CD4-positive, CD25-positive, alpha-beta regulatory T cell (primary cell): ENCODE measurements at places on chromosomes 3 and 15. TPM values are rescaled to one million over a fixed set of nuclear protein-coding genes. Genes with fewer than 3 reads are reported as not detected.

DNA sequence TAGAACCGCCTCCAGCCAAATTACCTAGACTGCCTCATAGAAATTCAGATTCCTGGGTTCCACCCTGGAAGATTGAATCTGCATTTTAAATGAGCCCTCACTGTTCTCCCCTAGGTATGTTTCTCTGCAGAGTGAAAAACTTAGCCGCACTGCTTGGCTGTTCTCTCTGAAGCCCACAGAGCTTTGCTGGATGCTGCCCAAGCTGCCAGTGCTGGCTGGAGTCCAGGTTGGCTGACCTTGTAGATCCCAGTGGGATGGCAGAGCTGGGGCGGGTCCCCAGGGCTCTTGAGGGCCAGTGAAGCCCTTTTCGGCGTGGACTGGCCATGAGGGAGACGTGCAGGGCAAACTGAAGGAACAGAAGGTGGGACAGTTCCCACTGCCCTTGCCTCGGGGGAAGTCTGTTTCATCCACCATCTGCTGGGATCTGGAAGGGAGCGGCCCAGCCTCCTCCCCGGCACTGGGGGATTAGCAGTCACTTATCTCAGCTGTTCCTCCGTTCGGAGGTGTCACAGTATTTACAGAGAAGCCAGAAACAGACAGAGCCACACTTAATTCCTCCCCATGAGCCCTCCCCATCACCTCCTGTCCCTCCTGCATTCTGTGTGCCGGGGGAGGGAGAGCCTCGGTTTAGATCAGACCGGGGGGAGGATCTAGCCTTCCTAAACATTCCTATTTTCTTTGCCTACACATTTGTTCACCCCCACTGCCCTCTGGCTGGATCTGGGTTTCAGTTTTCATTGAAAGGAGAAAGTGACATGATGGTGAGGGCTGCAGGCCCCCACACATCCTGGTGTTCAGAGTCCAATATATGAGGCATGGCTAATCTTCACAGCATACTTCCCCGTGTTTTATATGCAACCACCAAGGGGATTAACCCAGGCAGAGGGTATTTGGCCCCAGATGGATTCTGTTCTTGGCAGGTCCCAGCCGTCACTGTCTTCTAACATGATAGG, 4.1 kb upstream of the ACTC1 start:
- no peak for DNase-seq

- no peak for DNase-seq
These were observed 18.2 kb upstream of the HRH1 start for GRCh38 chr3:11136116-11136515.

GRCh38 chr3:10306156-10306555, 13.4 kb upstream of the GHRL start:
- DNase-seq, result no peak

DNA sequence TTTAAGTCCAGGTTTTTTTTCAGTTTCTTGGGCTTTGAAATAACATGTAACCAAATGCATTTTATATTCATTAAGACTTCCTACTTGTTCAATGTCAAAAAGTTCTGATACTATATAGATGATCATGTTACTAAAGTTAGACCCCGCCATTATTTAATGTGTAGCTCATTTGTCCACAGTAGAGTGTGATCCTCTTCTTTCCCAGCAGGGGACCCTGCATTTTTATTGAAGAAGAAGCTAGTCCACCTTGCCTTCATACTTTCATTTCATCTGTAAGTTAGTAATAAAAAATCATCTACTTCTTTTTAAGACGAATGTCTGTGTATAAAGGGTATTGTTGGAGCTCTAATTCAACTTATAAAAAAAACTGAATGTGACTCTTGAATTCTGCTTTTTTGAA, 404.6 kb downstream of the SI start:
- no peak for DNase-seq

GRCh38 chr3:72232777-72233176, 447.8 kb upstream of the PROK2 start:
- DNase-seq, result no peak

DNA sequence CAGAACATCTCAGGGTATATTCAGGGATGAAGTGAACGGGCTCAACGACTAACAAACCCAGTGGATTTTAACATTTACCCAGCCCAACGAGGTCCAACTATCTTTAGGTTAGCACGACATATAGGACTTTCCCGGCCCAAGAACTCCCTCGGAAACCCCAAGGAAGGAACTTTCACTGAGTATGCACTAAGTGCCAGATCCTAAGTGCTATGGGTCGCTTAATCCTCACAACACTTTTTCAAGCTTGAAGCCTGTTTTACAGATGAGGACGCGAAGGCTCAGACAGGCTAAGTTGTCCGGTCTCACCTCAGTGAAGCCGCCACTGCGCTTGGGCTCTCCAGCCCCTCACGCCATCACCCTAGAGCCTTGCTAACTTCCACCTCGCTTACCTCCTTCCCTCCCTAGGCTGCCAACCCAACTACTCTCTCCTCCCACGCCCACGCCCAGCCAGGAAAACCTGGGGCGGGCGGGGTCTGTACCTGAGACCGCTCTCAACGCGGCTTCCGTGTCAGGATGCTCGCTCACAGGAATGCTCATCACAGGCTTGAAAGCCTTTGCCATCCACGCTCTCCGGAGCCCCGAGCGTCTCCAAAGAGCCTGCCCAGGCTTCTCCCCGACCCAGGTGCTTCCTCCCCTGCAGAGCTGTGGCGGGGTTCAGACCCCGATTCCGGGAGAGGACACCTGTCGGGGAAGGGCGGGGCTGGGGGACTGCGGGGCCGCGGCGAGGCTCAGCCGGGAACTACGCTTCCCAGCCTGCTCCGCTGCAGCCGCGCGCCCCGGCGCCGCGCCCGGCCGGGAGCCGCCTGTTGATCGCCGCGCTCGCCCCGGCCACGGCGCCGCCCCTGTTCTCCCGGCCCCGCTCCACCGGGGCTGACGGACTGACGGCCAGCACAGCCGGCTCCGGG, at the start of gene TMOD2:
Gene TMOD2, plus strand, starts transcription at position 806 of the 905 bp plus-strand sequence. CDS start 14,845 bp downstream, outside the sequence.
- peak; percentile 22 for DNase-seq

- no peak for DNase-seq
These were observed 64.2 kb upstream of the FOXP1 start for GRCh38 chr3:71647751-71648150.

GRCh38 chr3:116198087-116198486, 247.2 kb downstream of the LSAMP start:
- DNase-seq, result no peak

- no peak for DNase-seq
These were observed 140.6 kb upstream of the TMCO5A start for GRCh38 chr15:37793851-37794250.

GRCh38 chr3:195208183-195208582, 62.8 kb downstream of the XXYLT1 start:
- DNase-seq, result peak; percentile 28

DNA sequence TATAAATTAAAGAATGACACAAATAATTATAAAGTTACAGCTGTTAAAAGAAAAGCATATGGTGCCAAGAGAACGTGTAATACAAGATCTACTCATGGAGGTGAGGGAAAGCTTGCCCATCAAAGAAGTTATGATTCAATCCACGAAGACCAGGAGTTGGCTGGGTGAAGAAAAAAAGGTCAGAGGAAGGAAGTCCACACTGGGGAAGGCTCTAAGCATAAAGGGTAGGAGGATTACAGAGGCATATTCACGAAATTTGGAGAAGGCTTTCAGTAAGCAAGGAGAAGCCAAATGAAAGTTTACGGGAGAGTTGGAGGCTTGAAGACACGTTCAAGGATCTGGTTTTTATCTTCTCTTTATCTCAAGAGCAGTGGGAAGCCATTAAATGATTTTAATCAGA, 1.8 kb upstream of the TGFBR2 start:
- DNase-seq, result no peak

GRCh38 chr3:53650424-53650823, 156.0 kb downstream of the CACNA1D start:
- DNase-seq, result no peak

DNA sequence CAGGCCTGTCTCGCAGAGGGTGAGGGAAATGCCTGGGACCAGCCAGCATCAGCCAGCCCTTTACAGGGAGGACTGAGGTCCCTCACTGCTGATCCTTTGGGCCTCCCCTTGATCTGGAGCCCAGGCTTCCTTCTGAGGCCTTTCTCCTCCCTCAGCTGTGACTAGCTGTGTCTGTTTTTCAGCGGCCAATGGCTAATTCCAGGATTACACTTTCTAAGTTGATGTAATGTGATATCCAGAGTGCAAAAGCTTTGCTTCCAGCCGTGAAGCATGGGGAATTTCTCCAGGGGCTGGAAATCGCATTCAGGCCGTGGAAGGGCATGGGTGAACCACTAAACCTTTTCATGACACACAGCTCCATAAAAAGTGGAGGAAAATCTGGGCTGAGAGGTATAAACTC, 157.6 kb downstream of the SHQ1 start:
- DNase-seq, result no peak

DNA sequence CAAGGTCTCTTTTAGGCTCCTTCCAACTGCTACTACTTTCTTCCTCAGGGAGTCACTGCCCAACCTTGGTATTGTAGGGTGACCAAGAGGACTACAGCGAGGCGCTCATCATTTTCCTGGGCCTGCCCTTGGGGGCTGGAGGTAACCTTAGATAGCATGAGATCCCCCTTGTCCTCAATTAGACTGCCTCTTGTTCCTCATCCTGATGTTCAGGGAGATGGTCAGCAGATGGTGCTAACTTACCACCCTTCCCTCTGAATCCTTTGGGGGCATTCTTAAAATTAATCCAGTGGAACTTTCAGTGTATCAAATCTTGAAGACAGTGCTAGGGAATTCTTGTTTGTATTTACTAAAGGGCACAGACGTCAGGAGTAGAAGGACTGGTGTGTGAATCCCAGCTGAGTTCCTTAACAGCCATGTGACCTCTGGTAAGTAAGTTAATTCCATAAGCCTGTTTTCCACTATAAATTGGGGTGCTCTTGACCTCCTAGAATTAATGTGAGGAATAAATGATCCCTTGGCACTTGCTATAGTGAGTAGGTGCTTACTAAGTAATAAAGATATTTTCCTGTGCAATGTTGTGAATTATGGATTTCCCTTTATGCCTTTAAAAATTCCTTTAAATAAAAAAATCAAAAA, 4.1 kb upstream of the CLPX start:
- no peak for DNase-seq

DNA sequence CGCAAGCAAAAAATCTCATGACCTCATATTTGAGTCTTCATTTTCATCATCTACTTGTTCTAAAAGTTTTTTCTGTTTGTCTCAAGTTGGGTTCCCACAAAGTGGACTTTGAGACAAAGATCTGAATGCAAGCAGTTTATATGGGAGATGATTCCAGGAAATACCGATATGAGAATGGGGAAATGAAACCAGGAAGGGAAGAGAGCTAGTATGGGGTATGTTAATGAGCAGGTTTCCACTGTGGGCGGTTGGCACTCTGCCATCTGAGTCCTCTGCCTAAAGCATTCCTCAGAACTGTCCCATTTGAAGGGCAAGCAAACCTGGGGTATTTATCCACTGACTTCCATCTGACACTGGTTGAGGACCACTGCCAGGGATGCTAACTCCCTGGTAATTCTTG, 8.8 kb downstream of the ADPRH start:
- no peak for DNase-seq

- DNase-seq, result no peak
These were observed 67.7 kb downstream of the MGLL start for GRCh38 chr3:127754411-127755304.

GRCh38 chr3:130866327-130866726, 27.6 kb upstream of the ATP2C1 start:
- DNase-seq, result no peak

- no peak for DNase-seq
These were observed 253.3 kb downstream of the TJP1 start for GRCh38 chr15:29568840-29569532.

GRCh38 chr3:63791974-63792373, 27.1 kb upstream of the C3orf49 start:
- no peak for DNase-seq

- DNase-seq, result no peak
These were observed 505.6 kb downstream of the PYDC2 start for GRCh38 chr3:191966556-191966955.

The MINDY2 gene
- 15.9 TPM for polyA plus RNA-seq

The MKRN3 gene
- polyA plus RNA-seq, result 2.5 TPM

The AQR gene
- polyA plus RNA-seq, result 18.4 TPM

The LRTM1 gene
- polyA plus RNA-seq, result not detected

The GATA2 gene
- polyA plus RNA-seq, result not detected

The ADGRG7 gene
- not detected for polyA plus RNA-seq

The PLD1 gene
- 1.2 TPM for polyA plus RNA-seq

The A4GNT gene
- not detected for polyA plus RNA-seq

The DCLK3 gene
- not detected for polyA plus RNA-seq
